CD4-positive, alpha-beta T cell treated with Interleukin-17A for 1 hour (primary cell): ENCODE measurements at places on chromosomes 6 and 20.

- DNase-seq: peak; percentile 34
These were observed 1378.6 kb upstream of the DEFB115 start for GRCh38 chr20:29878777-29879442.

GRCh38 chr20:2698186-2698817, 5.7 kb downstream of the EBF4 start:
- DNase-seq: no peak

- DNase-seq: peak; percentile 7
These were observed 31.9 kb upstream of the SYNCRIP start for GRCh38 chr6:85674604-85675003.

GRCh38 chr6:44349904-44350649, 7.6 kb downstream of the SPATS1 start:
- DNase-seq: no peak
